ENCODE measurements at places on chromosomes 11 and 22. TPM values are rescaled to one million over a fixed set of nuclear protein-coding genes. Genes with fewer than 3 reads are reported as not detected.
A peak's percentile ranks its signal among the peaks of the same experiment; 100 is the strongest.

The SDHD gene
- 182 TPM for polyA plus RNA-seq

- no peak for DNase-seq
Measured at GRCh38 chr22:38645430-38645829, 10.8 kb downstream of the FAM227A start.

DNA sequence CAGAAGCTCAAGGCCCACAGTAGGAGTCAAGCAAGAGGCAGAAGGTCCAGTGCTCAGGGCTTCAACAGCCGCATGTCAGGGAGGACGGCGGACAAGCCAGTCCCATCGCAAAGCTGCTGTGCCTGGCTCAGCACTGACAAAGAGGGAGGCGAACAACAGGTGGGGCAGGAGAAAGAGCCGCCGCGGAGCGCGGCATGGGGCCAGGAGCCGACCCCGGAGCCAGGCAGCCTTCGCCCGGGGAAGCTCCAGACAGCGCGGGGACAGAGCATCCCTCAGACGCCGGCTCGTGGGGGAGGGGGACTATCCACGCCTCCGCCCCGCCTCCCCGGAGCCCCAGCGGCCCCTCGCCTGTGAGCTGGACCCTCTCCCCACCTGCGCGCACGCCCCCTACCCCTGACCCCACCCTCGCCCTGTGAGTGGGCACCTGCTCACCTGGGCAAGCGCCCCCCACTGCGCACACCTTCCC lies 369 bp downstream of the DHCR7 start:
- peak; percentile 22 for DNase-seq

- DNase-seq: no peak
Measured at GRCh38 chr22:36386351-36386899, 1.3 kb downstream of the MYH9 start.
